ENCODE measurements at places on chromosomes 3 and 15. TPM values are rescaled to one million over a fixed set of nuclear protein-coding genes. Genes with fewer than 3 reads are reported as not detected.
A peak's percentile ranks its signal among the peaks of the same experiment; 100 is the strongest.

- peak; percentile 2 for DNase-seq
These were observed 140.0 kb downstream of the PDZRN3 start for GRCh38 chr3:73484656-73485248.

DNA sequence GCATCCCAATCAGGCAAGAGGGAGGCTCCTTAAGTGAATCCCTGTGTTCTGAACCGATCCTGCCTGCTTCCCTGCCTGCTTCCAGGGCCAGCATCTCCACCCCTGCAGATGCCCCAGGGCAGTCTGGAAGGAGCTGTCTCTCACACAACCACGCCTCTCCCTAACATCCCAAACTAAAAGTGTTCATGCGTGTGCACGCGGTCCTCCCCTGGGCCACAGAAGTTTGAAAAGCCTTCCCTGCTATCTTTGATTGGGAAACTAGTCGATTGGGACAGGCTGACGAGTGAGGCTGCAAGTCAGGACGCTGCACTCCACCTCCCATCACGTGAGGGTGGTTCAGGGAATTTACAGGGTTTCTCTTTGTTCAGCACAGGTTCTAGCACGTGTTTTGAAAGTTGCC, 340.9 kb upstream of the ICE2 start:
- peak; percentile 53 for DNase-seq

SGO1 gene
- 18.9 TPM for total RNA-seq

DNA sequence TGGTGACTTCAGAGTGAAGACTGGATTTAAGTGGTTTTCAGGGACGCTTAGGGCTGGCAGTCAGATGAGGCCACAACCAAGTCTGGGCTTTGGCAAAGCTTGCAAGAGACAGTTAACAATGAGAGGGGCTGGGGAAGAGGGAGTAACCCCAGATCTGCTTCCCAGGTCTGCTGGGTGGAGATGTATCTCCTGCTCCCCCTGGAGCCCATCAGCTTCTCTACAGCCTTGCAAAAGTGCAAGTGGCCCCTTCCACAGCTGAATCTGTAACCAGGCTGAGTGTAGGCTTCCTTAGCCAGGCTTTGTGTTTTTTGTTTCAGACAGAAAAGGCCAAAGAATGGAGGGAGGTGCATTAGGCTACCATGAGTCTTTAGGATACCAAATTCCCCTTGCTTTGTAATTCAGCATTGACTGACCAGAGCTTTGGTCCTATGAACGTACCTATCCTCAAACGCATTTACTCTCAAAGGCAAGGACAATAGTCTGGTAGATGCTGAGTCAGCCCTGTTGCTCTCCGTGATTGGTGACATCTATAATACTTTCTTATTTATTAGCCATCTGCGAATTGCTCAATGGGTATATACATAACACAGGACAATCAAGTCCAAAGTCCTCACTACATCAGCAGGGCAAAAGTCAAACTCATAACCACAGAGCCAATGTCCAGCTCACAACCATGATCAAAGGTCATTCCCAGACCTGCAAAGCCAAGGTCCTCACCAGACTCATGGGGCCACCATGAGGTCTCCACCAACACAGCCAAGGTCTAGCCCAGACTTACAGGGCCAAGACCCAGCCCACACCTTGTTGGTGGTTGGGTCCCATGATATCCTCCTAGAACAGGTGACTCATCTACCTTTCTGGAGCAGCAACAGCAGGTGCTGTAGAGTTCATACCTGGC, 17.1 kb downstream of the CCDC13 start:
- DNase-seq = no peak

GRCh38 chr3:189458528-189458927, 172.7 kb upstream of the TP63 start:
- DNase-seq = peak; percentile 86

GRCh38 chr3:30231277-30232141, 374.9 kb upstream of the TGFBR2 start:
- DNase-seq = no peak

DNA sequence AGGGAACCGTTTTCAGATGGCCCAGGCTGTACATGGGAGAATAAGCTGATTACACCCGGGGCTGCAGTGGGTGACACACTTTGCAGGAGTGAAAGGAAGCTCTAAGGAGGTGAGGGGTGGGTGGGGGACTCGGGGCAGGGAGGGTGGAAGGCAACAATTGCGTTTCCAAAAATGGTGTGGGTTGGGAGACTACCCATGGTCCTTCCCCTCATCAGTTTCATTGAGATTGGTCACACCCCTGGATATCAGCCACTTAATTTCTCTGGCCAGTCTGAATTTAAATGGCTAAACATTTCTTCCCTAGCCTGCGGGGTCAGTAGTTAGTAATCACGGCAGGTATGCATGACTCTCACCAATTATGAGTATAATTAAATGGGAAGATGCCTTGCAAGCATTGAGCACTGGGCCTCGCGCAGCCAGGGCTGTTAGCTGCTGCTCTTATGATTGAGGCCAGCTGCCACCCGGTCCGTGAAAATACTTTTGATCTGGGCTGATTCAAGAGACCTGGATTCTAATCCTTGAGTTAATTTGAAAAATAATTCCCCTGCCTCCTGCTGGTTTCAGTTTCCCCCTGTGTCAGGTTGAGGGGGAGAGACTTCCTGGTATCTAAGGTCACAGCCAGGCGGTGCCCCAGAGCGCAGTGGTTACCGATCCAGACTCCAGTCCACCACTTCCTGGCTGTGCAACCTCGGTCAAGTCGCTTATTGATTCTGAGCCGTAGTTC, 23.3 kb downstream of the SLC6A6 start:
- DNase-seq = no peak

ATP13A5 gene
- total RNA-seq = not detected

- DNase-seq = no peak
These were observed 110.9 kb downstream of the IGF1R start for GRCh38 chr15:98759277-98759676.

DNA sequence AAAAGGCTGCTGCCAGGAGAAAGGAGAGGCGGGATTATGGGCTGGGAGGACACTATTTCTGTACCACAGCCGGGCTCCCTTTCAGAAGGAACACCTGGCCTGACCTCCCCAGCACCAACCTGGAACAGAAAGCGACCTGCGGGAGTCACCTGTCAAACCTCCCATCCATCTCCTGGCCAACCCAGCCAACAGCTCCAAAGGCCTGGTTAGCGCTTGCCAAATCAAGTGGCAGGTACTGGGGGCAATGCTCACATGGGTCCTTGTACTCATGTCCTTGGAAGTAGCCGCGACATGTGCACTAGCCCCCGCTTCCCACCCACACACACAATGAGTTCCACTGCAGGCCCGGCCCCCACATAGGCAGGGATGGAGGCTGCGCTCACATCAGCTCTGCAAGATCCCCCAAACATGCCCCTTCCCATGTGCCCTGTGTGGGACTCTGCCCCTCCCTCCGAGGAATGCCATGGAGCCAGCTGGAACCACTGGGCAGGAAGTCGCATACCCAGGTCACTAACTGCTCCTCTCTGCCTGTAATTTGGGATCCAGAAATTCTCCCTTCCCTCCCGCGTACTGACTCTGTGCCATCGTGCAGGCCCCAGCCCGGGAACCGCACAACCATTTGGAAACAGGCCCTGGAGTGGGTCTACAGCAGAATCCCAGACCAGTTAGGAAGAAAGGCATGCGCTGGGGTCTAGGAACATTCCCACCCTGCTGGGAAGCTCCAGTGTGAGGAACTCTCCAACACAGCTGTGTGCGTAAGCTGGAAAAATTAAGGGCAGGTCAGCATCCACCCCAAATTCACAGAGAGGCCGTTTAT, 98.9 kb downstream of the LRIG1 start:
- DNase-seq = no peak

GRCh38 chr15:90729261-90729660, 12.1 kb downstream of the BLM start:
- no peak for DNase-seq

- DNase-seq = no peak
These were observed 36.7 kb downstream of the MYH15 start for GRCh38 chr3:108473711-108474110.

ARGFX gene
- total RNA-seq = not detected

- DNase-seq = peak; percentile 22
These were observed 65.1 kb downstream of the GLCE start for GRCh38 chr15:69225355-69226022.

DNA sequence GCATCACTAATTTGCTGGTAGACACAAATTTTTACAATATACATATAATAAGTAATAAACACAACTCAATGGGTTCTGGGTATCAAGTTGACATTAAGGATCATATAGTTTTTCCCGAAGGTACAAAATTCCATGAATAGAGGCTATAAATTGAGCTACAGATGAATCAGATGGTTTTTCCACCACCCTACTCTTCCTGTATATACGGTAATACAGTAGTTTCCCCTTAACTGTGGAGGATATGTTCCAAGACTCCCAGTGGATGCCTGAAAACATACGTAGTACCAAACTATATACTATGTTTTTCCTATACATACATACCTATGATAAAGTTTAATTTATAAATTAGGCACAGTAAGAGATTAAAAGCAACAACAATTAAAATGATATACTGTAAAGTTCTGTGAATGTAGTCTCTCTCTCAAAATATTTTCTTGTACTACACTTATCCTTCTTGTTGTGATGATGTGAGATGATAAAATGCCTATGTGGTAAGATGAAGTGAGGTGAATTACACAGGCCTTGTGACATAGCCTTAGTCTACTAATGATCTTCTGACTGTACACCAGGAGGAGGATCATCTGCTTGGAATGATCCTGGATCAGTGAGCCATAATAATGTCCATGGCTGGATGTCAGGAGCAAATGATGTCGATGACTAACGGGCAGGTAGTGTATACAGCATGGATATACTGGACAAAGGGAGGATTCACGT, 116.7 kb downstream of the NR1I2 start:
- peak; percentile 77 for DNase-seq

ALPK3 gene
- 0.11 TPM for total RNA-seq

DNA sequence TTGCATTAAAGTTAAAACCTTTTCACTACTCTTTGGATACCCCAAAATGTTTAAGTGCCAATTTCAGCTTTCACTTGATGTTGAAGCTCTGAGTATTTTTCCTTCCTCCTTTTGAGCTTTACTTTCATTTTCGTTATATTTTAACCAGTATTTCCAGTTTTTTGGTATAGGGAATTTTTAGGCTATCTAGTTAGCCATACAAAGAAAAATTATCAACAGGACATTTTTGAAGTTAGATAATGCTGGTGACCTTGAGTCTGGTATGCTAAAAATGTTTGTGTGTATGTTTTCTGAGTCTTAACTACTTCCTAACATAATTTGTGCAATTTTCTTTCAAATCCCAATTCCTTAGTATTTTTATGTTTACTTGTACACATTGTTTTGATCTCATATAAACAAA, 284.8 kb downstream of the OTOL1 start:
- no peak for DNase-seq

GRCh38 chr3:135905058-135905724, 60.3 kb upstream of the PPP2R3A start:
- peak; percentile 39 for DNase-seq

DNA sequence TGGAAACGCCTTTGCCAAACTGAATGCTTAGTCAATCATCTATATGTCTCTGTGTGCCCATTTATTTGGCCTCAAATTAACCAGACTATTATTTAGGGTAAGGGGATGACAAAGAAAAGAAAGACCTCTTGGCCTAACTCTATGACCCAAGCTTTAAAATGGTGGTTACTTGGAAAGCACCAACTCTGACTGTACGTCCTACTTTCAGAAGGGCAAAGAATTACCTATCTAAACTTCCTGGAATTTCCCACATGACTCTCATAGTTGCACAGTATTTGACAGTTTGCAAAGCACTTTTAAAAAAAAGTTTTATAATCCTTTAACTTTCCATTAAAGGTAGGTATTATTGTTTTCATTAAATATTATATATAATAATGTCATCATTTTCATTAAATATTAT, 6.3 kb upstream of the MTHFS start:
- DNase-seq = no peak

DNA sequence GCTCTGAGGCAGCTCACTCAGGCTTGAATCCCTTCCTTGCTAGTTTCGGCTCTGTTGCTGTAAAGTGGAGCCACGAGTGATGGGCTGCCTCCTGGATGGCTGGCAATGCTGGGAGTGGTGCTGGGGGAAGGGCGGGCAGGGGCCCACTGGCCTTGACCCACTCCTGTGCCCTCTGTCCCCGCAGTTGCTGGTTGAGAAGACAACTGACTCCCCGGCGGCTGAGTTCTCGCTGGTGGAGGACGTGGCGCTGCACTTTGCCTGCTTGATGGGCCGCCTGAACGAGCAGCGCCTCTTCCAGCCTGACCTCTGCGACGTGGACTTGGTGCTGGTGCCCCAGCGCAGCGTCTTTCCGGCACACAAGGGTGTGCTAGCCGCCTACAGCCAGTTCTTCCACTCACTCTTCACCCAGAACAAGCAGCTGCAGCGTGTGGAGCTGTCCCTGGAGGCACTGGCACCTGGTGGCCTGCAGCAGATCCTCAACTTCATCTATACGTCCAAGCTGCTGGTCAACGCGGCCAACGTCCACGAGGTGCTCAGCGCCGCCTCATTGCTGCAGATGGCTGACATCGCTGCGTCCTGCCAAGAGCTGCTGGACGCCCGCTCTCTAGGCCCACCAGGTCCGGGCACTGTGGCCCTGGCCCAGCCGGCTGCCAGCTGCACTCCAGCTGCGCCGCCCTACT, 4.7 kb downstream of the ZBTB47 start:
- DNase-seq = no peak

GRCh38 chr3:73683706-73684105, 59.0 kb upstream of the PDZRN3 start:
- DNase-seq = no peak

FBXL22 gene
- total RNA-seq = 0.03 TPM

DNA sequence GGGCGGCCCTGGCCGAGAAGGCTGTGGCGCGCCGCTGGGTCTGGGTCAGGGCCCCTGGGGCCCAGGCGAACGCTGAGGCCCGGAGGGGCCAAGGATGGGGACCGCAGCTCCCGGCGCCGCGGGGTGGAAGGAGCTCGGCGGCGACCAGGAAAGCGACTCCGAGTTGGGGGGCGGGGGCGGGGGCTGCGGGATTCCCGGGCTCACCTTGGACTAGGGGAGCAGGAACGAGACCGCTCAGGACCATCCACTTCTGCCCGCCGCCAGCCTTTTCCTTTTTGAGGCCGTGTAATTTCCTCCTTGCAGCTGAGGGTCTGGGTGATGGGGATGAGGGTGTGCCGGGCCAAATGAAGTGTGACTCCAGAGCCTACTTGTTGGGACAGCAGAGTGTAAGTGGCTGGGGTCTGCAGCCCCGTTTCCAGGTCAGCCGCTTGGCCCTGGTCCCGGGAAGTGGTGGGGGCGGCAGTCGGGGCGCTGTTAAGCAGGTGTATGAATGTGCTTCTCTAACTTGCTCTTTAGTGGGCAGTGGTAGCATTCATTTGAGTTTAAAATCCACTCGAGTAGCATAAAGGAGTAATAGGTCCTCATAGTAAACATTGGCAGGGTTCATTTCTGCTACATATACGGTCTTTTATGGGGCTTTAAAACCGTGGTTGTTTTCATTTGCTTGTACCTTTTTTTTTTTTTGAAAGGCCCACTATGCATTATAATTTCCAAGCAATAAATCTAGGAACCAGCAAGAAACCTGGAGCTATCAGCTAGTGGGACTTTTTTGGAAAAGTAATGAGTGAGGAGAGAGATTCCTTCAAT, 717 bp downstream of the PXK start:
- no peak for DNase-seq

SYNPR gene
- not detected for total RNA-seq

TF gene
- total RNA-seq = not detected

- DNase-seq = no peak
These were observed 19.0 kb downstream of the SEMA6D start for GRCh38 chr15:47736143-47736786.

GRCh38 chr3:17115186-17115585, 230.4 kb downstream of the PLCL2 start:
- DNase-seq = no peak
